Ovary (tissue), 10 donors: ENCODE measurements at places on chromosomes 16 and 17. TPM values are rescaled to one million over a fixed set of nuclear protein-coding genes. Genes with fewer than 3 reads are reported as not detected.

DNA sequence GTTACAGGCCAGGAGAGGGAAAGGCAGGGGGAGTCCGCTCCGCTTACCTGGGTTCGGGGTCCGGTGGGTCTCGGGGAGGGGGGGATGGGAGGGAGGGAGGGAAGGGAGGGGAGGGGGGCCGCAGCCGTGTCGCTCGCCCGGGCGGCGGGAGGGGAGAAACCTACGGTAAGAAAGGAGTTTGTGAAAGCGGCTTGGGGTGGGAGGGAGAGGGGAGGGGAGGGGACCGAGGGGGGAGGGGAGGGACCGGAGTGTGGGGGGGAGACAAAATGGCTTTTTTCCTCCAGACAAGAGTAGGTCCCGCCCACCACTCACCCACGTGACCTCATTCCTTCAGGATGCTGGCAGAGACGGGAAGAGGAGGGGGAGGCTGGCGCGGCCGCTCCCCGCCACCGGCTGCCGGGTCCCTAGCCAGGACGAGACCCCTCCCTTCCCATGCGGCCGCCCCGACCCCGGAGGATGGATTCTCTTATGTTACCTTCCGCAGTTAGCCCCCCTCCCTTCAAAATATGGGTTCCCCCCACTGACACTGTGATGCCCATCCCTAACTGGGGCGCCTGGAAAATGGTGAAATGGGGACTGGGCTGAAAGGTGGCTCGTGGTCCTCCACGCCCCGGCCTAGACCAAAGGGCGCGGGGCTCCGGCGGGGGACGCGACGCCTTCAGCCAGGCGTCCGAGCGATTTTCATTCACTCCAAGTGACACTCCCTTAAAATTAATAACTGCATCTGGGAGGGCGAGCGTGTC lies at the start of gene PCGF2:
PCGF2 (minus strand) TSS at position 188 of the 743 bp plus-strand sequence. CDS start 7,934 bp downstream, outside the sequence.
- peak; percentile 96 for DNase-seq

GRCh38 chr17:57338257-57338914 lies 82.1 kb downstream of the MSI2 start:
- no peak for DNase-seq

DNA sequence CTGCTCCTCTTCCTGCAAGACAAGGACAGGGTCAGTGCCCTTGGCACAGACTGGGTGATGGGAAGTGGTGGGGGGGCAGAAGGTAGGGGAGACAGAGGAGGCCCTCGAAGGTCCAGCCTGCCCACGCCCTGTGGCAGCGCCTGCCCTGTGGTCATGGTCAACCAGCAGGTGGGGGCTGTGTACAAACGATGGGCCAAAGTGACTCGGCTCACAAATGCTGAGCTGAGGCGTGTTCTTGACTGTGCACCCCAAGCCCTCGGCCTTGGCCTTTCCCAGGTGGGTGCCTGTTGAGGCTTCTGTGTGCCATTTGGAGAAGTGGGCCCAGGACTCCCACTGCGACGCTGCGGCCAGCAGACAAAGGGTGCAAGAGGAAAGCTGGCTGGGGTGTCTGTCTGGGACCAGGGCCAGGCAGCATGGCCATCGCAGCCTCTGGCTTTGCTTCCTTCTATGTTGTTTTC lies 22.6 kb downstream of the MXRA7 start:
- peak; percentile 53 for DNase-seq

DNA sequence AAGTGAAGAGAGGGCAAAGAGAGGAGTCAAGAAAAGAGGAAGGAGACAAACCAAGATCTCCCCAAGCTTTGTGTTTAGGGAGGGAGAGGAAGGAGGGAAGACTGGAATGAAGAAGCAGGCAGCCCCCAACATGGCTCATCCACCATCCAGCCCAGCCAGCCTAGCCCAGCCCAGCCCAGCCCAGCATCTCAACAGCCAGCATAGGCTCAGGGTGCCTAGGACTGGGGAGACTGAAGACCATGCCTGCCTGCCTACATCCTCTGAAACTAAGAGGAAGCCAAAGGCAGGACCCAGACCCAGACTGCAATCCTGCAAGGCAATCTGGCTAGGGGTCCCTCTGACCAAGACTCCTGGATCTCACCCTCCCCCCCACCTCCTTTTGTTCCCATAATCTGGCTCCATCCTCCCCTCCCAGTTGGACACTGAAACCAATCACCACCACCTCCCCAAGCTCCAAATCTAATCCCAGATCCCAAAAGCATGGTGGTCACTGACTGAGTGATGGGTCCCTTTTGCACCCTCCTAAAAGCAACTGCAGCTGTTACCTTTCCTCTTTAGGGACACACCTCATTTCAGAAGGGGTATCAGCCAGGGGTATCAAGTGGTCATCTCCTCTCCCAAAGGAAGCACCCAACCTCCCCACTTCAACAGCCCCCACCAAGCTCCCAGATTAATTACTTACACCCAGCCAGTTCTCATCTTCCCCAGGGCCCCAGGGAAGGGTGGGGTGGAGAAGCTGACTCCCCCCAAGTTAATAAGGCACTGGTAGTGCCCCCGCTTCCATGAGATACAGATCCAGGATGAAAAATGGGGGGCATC lies 1.2 kb downstream of the HDAC5 start:
- DNase-seq = no peak

- no peak for DNase-seq
These were observed 50.3 kb upstream of the CBFA2T3 start for GRCh38 chr16:89027281-89027680.

- DNase-seq = no peak
These were observed 261.9 kb upstream of the FOXF1 start for GRCh38 chr16:86248310-86248905.

- no peak for DNase-seq
These were observed 40.5 kb upstream of the ATP2A3 start for GRCh38 chr17:4004517-4005295.

GRCh38 chr17:14594690-14595089 lies 293.8 kb downstream of the HS3ST3B1 start:
- DNase-seq = no peak

- DNase-seq = no peak
These were observed 823 bp upstream of the NOTUM start for GRCh38 chr17:81961521-81962498.

The SEC14L5 gene
- total RNA-seq = 0.38 TPM

The SLC13A2 gene
- 0.95 TPM for total RNA-seq

The PLA2G10 gene
- total RNA-seq = not detected
